ENCODE measurements at places on chromosomes 5 and 9. TPM values are rescaled to one million over a fixed set of nuclear protein-coding genes. Genes with fewer than 3 reads are reported as not detected.

DNA sequence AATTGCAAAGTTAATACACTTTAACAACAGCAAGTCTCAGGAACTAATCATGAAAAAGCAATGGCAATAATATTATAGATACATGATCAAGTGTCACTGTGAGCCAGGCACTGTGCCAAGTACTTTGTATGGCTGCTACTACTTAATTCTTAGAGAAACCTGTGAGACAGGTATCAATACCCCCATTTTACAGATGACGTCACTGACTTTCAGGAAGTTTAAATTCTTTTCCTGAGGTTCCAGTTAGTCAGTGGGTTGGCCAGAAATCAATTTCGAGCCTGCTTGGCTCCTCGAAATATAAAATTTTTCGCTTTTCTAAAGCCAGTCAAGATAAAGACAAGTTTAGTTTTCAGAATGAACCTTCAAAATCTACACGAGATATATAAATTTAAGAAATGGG is 130.3 kb downstream of the SLC12A2 start:
- ATAC-seq, result no peak

DNA sequence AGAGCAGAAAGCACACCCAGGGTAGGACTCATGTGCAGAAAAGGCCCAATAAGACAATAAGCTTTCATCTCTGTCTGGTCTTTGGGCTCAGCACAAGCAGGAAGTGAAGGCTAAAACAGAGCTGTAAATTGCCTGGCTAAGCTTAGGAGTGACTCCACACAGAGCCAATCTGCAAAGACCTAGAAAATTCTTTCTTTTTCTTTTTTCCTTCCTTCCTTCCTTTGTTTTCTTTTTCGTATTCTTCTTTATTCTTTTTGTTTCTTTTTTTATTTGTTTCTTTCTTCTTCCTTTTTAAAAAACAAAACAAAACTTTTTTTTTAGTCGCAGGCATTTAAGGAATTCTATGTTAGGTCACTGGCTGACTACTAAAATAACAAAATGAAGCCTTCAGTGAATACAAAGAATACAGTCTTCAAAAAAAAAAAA is 12.2 kb downstream of the SLC35A4 start:
- no peak for ATAC-seq

DNA sequence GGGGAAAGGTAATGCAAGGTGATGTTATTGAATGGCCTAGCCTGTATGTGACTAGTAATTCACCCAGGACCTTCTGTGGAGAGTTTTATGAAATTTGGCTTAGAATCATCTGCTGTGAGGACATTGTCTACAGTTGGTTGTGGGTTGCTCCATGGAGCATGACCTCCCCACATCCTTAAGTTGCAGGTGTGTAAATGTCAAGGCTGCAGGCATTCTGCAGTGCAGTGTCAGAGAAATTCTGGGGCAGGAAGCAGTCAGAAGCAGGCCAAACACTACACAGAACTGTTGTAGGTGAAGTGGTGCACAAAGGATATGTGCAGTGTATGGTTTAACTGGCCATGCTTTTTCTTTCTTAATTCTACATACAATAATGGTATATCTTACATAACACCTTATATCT is 588.3 kb downstream of the EBF1 start:
- ATAC-seq, result no peak

Gene LCN10
- total RNA-seq, result 0.49 TPM
